ENCODE measurements at places on chromosomes 13 and 19. TPM values are rescaled to one million over a fixed set of nuclear protein-coding genes. Genes with fewer than 3 reads are reported as not detected.

The CHAF1A gene
- total RNA-seq, result 7.6 TPM

The C19orf67 gene
- total RNA-seq, result 0.18 TPM

The AP1M2 gene
- total RNA-seq, result 0.27 TPM

The KIR2DL3 gene
- not detected for total RNA-seq

The ACP7 gene
- 0.09 TPM for total RNA-seq

The BRCA2 gene
- total RNA-seq, result 3.4 TPM

The ABHD17A gene
- 63.7 TPM for total RNA-seq

The ZNF665 gene
- total RNA-seq, result 4.7 TPM

The COL4A2 gene
- total RNA-seq, result 468 TPM

The GPC6 gene
- total RNA-seq, result 7.8 TPM

The GNA15 gene
- 2.0 TPM for total RNA-seq

The SERPINE3 gene
- total RNA-seq, result not detected

The MUC16 gene
- not detected for total RNA-seq

The YJEFN3 gene
- 1.6 TPM for total RNA-seq

The PSPN gene
- total RNA-seq, result 1.2 TPM

The PABPC3 gene
- 0.09 TPM for total RNA-seq

The NCAN gene
- 0.22 TPM for total RNA-seq

The CPB2 gene
- not detected for total RNA-seq

The TJP3 gene
- 0.04 TPM for total RNA-seq

The GPR12 gene
- total RNA-seq, result 0.09 TPM

The CLIP3 gene
- 2.9 TPM for total RNA-seq

The FCER2 gene
- 0.44 TPM for total RNA-seq

The ZNF283 gene
- 16.8 TPM for total RNA-seq

The ATG4D gene
- 16.4 TPM for total RNA-seq

The PRODH2 gene
- total RNA-seq, result not detected

The PAK4 gene
- 3.5 TPM for total RNA-seq

The LSR gene
- total RNA-seq, result 2.9 TPM
